ENCODE measurements at places on chromosomes 7 and 10.

GRCh38 chr7:29077854-29078253, 68.5 kb downstream of the CPVL start:
- no peak for DNase-seq

- DNase-seq = no peak
Observed at GRCh38 chr7:117944886-117945285, 71.6 kb upstream of the CTTNBP2 start.

DNA sequence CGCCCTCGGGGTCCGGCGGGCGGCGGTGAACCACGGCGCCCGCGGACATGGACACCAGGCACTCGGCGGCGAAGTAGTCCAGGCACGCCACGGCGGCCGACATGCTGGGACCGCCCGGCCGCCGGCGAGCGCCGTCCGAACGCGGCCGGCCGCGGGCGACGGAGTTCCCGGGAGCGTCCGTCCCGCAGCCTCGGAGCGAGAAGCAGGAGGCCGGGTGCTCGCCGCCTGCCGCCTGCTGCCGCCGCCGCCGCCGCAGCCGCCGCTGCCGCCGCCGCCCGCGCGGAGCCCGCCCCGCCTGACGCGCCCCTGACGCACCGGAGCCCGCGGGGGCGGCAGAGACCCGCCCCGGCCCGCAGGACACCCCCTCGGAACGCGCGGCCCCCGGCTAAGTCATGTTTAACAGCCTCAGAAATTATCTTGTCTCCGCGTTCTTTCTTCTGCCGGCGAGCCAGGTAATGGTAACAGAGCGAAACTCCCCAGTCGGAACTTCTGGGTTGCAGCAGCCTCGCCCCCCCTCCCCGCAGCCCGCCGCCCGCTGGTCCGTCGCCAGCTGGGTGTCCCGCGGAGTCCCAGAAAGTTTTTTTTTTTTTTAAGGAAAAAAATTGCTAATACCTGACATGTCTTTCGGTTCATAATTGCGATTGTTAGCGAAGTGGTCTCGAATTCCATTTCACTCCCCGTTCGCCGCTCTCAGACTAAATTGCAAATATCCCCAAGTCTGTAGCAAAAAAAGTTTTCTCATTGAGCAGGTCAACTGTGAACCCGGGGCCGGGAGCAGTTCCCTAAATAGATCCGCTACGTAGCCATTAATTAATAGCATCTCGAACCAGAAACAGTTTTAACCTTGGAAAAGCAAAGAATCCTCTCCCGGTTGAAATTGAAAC, at the start of gene KLF14:
TSS of gene KLF14 (minus strand) at position 277 of the 884 bp plus-strand sequence. CDS start at position 103, 174 bp downstream.
- DNase-seq = no peak

- no peak for DNase-seq
Observed at GRCh38 chr10:104309980-104310978, 28.0 kb downstream of the ITPRIP start.

- no peak for DNase-seq
Observed at GRCh38 chr7:2633538-2634266, 1.9 kb downstream of the TTYH3 start.

DNA sequence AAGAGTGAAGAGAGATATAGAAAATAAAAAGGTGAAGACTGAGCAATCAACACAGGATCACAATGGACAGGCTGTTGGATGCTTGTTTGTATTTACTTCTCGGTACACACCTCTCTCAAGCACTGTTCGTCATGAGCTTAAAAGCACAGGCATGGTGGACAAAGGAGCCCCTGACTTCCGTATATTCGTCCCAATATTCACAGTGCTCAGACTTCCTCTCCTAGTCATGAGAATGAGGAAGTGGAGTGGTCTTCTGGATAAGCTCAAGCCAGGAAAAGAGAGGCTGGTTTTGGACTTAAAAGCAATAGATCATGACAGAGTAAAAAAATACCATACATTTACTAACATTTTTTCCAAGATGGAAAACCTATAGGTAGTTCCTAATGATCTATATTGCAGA, 172.5 kb downstream of the SORCS1 start:
- no peak for DNase-seq

GRCh38 chr10:25356609-25357008, 181.8 kb downstream of the GPR158 start:
- no peak for DNase-seq

GRCh38 chr10:114308531-114309363, 69.7 kb downstream of the VWA2 start:
- DNase-seq = no peak

DNA sequence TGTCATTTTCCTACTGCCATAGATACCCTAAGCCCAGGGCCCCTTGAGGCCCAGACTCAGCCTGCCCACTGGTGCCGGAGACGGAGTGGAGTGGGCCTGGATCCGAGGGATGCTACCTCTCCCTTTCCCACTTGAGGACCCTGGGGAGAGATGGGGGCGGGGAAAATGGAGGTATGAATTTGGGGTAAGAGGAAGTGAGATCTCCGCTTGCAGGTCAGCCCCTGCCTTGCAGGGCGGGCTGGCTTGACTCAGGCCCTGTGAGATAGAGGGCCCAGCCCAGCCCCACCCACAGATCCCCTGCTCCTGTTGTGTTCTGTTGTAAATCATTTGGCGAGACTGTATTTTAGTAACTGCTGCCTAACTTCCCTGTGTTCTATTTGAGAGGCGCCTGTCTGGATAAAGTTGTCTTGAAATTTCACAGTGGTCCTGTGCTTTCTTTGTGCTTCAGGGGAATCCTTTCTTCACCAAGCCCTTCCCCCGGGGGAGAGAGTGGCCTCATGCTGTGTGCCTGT, 13.2 kb downstream of the YKT6 start:
- DNase-seq = no peak

GRCh38 chr10:31803606-31804351, 124.9 kb downstream of the ARHGAP12 start:
- DNase-seq = no peak

- DNase-seq = no peak
Observed at GRCh38 chr7:25037325-25037724, 57.3 kb upstream of the OSBPL3 start.

DNA sequence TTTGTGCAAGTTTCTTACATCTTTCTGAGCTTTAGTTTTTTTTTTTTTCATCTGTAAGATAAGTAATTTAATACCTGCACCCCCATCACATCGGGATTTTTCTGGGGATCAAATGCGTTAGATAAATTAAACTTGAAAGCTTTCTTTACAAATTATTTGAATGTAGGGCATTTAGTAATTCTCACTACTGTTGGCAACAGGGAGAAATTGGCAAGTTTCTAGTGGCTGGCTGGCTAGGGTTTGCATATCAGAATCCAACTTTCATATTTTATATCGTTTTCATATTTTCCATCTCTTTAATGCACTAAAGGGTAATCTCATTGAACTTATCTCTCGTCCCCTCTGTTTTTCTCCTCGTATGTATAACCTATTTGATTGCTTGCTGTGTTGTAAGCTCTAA, 412.9 kb downstream of the GALNT17 start:
- DNase-seq = no peak

DNA sequence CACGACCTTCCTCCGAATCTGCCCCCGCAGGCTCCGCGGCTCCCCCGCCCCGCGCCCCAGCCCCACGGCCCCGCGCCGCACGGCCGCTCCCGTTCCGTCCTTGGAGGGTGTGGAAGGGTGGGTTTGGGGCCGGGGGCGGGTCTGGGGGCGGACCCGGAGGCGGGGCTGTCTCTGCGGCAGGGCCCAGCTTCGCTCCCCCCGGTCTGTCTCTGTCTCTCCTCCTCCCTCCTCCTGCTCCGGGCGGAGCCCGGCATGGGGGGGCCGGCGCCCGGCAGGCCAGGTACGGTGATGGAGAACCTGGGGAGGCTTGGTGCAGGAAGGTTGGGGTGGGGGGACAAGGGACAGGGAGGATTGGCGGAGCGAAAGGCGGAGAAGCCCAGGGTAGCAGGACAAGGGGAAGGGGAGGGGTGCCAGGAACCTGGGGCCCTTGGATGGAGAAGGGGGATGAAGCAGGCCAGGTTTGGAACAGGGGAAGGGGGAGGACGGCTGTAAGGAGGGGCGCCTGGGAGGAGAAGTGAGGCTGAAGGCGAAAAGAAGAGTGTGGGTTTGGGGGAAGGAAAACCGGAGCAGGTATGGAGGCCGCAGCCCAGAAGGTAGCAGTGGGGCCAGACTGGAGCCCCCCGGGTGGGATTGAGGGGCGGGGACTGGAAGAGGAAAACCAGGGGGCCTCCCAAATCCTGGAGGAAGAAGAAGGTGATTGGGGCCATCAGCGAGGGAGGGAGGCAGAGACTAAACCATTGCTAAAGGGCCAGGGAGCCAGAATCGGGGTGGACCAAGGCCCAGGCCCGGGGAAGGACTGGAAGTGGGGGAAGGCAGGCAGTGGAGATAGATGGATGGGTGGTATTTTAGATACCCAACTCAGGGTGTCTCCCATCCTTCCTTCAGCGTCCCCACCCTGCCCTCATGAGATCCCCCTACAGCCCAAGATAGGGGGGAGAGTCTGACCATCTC, at the start of gene NYAP1:
TSS of gene NYAP1 (plus strand) at position 206 of the 951 bp plus-strand sequence. CDS start 1,385 bp downstream, outside the sequence.
- peak; percentile 59 for DNase-seq

- DNase-seq = no peak
Observed at GRCh38 chr7:51850126-51850525, 533.5 kb upstream of the COBL start.

DNA sequence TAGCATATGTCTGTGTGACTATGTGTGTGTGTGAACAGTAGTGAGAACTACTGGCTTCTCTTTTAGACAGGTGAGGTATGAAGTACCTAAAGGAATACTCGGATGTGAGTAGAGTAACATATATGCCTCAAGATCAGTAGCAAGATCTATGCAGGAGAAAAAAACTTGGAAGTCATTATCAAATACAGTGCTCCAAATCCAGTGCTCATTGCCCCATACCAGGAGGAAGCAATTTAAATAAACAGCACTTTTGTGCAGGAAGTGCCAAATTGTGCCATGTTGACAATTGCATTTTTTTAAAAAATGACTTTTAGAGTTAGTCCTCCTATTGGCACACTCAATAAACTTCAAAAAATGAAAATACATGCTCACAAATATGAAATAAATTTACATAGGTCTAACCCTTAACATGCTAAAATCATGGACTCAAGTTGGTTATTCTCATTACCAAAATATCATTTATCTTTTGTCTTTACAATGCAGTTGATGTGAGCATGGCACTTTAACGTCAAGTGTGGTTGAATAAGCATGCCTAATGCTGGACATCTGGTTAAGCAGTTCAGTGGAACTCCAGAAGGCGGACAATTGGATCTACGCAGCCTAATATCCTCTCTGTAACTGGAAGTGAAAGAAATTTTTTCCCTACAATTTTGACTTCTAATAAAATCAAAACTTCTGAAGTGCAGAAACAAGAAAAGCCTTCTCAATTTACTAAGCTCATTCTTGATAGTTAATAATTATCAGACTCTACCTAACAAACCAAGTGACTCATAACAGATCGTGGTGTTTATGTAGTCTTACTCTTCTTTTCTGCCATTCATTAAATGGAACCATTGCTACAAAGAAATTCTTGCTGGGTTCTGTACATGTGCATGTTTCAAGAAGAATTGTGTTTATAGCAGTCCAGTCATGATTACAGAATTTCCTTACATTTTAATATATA, 195.2 kb downstream of the MDFIC start:
- no peak for DNase-seq

GRCh38 chr10:122659126-122659525, 40.5 kb downstream of the C10orf120 start:
- no peak for DNase-seq

- no peak for DNase-seq
Observed at GRCh38 chr7:8177109-8177933, 84.6 kb downstream of the ICA1 start.

GRCh38 chr7:122303531-122304318, 825 bp downstream of the FEZF1 start:
- no peak for DNase-seq

DNA sequence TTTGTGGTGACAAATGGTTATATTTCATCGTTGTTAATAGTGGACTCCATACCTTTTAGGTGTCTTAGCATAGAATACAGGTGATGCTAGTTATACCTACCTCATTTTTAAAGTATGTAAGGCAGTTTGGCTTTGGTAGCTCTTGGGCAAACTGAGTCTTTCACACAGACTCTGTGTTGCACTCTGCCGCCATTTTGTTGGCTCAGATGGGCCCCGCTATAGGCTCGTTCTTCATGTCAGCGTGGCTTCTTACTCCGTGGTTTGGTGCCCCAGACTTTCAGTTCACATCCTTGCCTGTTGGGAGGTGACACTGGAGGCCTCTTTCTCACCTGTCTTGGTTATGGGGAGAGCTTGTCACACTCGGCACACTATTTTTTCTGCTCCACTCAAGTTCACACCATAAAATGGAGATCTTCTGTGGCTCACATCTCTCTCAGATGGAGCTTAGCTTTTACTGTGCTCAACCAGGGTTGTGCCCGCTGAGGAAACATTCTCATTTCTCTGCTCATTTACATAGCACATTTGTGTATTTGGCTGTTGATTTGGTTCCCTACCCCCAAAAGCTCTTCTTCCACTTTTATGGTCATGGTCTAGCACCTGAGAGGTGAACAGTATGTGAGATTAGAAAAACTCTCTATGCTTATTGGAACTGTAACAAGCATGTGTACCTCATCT, 178.5 kb downstream of the ARID5B start:
- no peak for DNase-seq

- DNase-seq = no peak
Observed at GRCh38 chr10:69957241-69957885, 95.3 kb upstream of the MACROH2A2 start.

- DNase-seq = no peak
Observed at GRCh38 chr10:92003258-92003657, 79.7 kb downstream of the BTAF1 start.

- peak; percentile 88 for DNase-seq
Observed at GRCh38 chr7:100852048-100852872, at the start of gene SLC12A9. TSS of gene SLC12A9 (plus strand) at chr7:100852713. CDS start at chr7:100854198, 1,485 bp downstream.

DNA sequence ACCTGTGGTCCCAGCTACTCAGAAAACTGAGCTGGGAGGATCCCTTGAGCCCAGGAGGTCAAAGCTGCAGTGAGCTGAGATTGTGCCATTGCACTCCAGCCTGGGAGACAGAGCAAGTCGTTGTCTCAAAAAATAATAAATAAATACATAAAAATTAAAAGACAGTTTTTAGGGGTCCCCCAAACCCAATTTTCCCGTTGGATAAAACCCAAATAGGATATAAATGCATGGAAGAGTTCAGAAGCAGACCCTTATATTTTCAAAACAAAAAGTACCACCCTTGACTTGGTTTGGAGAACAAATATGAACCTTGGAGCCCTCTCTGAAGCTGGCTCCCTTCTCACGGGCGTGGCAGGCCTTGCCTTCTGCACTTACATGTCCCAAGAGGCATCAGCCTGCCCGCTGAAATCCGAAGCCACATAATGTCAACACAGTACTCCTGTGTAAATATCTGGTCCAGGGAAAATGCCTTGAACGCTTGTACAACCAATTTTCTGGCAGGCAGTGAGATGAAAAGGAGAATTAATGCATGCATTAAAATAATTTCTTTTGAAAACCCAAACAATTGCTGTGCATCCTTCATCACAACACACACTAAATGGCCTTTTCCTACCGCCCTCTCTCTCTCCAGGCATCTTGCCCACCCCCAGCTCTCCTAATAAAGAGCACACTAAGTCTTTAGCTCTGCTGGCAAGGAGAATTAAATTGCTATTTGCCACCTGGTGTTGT, 46.4 kb upstream of the PARD3 start:
- DNase-seq = peak; percentile 75
